T1000 (cell line): ENCODE measurements at places on chromosomes 2 and 18.

DNA sequence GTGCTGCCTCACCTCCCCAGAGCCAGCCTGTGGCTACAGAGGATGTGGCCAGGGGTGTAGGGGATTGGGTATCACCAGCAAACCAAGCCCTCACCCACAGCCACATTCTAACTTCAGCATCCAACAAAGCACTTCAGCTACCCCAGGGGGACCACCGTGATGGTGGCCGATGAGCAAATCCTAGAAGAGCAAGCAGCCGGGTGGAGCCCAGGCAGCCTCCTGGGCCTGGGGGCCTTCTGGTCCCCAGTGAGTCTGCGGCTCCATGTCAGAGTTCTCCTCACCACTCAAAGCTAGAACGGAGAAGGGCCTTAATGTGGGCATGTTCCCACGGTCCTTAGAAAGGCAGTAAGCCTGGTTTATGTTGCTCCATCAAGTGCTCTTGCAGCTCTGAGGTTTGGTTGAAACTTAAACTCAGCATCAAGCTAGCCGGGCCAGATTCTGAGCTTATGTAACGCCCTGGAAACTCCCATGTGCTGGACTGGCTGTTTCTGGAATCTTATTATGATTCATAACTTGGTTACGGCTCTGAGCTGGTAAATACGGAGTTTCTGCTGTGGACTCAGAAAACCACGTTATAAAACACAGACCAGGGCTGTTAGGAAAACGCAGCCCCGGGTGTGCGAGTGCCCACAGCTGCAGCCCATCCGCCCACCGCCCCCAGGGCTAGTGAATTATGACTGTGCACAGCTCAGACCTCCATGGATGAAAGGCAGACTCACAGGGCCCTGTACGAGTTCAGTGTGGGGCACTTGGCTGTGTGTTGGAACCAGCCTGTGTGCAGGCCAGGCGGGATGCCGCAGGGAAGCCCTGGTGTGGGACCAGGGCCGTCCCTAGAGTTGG lies 99.8 kb downstream of the SEPTIN10 start:
- DNase-seq: peak; percentile 15

DNA sequence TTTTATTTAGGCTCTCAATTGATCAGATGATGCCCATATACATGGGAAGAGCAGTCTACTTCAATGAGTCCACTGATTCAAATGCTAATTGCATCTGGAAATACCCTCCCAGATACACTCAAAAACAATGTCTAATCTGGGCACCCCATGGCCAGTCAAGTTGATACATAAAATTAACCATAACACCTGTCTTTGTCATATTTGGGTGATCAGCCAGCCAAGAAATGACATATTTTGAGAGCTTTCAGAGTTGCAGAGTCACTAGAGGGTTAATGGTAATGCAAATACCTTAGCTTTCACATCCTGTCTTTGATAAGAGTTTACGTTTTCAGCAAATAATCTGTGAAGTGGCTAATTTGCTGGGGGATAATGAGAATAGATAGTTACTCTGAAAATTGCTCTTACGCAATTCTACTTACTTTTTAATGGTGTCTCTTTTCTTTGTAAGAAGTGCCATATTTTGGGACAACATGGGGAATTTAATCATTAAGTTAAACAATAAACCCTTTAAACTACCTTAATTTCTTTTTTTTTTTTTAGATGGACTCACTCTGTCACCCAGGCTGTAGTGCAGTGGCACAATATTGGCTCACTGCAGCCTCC lies 49.1 kb downstream of the CCDC195 start:
- no peak for DNase-seq

DNA sequence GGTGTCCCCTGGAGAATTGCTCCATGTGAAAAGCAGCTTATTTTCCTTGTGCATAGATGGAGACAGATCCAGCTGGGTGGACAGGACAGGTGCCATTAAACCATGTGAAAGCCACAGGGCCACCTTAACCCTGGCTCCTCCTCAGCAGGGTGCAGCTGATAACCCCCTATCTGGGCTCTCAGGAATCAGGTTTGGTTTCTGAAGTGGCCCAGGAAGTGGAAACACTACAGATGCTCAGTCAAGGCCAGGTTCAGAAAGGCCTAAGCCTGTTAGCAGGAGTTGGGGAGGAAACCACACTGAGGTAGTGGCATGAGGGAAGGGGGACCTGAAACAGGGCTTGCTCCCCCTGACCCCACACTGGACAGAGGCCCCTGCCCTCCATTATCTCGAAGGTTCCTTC lies 217.0 kb downstream of the SPP2 start:
- no peak for DNase-seq

GRCh38 chr2:20525041-20526035 lies 78.5 kb downstream of the RHOB start:
- DNase-seq: peak; percentile 43

- no peak for DNase-seq
Measured at GRCh38 chr18:7824970-7825369, 257.9 kb downstream of the PTPRM start.

DNA sequence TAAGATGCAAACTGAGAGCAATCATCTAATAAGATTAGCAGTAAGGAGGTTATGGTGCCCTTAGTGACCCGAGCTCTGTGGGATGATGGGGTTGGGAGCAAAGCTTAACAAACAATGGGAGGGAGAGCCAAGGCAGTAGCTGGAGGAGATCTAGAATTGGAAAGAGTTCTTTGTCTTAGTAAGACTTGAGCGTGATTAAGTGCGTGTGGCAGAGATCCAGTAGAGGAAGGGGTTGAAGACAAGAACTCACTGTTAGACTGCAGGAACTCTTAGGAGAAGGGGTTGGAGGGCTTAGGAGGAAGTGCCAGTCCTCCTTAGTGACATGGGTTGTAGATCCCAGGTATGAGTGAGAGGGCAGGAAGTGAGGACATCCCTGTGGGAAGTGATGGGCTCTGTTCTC lies 184.7 kb downstream of the GFPT1 start:
- DNase-seq: no peak

GRCh38 chr2:2587354-2587753 lies 256.3 kb upstream of the MYT1L start:
- DNase-seq: no peak

DNA sequence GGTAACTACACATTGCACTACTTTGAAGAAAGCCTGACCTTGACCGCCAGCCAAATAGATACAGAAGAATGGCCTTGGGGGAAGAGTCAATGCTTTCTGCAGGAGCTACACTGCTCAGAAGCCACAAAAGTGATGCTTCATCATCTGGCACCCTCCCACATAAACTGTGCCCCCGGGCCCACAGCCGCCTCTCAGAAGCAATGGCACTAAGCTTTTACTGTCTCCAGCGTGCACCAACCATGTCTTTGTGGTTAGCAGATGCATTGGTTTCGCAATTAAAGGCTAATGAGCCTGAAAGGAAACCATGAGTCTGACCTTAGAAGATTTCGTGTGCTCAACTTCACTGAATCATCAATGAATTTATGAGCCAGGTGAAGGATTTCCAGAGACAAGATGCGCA lies 209.4 kb upstream of the TRIB2 start:
- DNase-seq: peak; percentile 90

DNA sequence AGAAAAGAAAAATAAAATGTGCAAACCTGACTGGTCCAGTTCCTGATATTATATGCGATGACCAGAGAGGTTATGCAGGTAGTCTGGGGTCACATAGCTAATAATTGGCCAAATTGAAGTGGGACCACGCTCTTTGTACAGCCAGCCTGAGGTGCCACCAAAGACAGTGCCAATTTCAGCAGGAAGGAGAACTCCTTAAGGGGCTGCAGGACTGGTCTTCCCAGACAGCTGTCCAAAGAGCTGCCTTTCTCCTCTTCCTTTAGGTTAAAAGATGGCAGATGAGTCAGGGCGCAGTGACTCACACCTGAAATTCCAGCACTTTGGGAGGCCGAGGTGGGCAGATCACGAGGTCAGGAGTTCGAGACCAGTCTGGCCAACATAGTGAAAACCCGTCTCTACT lies 95.5 kb downstream of the ACKR3 start:
- no peak for DNase-seq

GRCh38 chr18:54671291-54671881 lies 80.3 kb downstream of the DYNAP start:
- DNase-seq: no peak

DNA sequence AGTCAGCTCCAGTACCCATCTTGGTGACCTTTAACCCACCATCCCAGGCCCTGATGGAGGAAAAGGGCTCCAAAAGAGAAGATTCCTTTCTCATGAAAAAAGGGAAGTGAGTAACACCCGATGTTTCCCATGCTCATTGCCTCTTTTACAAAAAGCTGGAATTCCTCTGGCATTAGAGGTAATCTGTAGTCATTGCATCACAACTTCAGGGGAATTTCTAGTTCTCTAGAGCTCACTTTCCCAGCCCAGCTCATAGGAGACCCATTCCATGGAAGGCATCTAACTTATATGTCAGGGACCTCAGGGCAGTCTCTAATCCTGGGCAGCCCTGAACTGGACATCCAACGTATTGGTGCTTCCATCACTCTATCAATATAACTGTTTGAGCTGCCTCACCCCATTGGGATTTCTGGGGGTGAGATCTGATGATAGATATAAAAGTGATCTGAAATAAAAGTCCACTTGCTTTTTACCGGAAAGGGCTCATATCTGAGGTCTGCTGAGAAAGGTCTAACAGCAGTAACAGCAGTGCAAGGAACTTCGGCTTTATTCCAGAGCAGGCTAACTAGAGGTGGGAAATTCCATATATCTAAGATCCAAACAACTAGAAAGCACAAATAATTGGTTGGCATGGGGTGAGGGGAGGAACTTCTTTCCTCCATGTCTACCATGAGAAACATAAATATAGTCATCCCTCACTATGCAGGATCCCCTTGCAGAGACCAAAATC lies 106.1 kb downstream of the ETAA1 start:
- DNase-seq: no peak

DNA sequence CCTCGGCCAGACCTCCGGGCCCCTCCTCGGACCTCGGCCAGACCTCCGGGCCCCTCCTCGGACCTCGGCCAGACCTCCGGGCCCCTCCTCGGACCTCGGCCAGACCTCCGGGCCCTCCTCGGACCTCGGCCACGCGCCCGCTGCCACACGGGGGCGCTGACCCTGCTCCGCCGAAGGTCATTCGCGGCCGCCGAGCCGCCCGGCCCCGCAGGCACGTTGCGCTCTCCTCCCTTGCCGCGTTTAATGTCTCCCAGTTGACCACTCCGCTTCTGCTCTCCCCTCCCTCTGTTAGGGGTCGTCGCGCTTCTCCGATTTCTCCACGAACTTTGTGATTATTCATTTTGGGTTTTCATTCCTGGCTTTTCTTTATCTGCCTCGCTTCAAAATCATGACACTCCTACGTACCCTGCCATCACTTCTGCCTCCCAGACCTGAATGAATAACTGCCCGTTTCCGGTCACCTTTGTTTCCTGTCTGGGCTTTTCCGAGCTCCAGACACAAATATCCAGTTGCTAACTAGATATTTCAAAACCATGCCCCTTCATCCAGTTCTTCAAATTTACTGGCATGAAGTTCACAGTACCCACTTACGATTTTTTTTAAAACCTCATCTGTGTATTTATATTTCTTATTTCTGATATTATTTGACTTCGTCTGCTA lies 14.8 kb upstream of the COLEC12 start:
- no peak for DNase-seq

- no peak for DNase-seq
Measured at GRCh38 chr2:146579147-146579930, 1265.5 kb upstream of the ACVR2A start.

DNA sequence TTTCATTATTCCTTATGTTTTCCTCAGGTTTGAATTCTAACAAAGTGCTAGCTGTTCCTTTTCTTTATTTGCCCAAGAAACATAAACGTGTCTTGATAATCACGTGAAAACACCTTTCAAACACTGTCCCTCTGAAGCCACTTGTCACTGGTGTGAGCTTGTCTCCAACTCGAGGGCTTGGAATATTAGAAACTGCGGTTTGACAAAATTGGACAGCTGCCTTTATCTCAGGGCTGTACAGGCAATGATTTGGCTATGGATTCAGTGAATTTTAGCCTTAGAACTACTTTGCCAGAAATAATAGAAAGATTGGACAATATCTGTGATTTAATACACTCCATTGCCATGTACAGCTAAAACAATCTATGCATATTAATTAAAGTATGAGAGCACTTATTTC lies 763.0 kb upstream of the ACVR2A start:
- no peak for DNase-seq

- no peak for DNase-seq
Measured at GRCh38 chr2:54446122-54446521, 10.0 kb upstream of the SPTBN1 start.

DNA sequence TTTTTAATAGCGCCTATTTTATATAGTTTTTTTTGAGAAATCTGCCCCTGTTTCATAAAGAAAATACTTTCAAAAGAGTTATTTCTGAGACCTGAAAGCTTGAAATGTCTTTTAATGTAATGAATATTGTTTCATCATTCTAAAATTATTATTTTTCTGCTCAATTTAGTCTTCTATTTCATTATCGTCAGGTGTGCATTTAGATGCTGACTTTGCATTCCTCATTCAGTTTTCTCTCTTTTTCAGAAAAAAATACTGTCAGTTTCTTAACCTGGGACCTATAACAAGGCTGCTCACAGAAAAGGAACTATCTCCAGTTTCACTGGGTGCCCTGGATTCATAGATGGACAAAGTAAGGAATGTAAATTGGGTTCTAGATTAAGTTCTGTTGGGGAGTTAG lies 1631.7 kb downstream of the SUCLG1 start:
- DNase-seq: no peak

- DNase-seq: no peak
Measured at GRCh38 chr2:29841386-29842004, 79.9 kb downstream of the ALK start.

- no peak for DNase-seq
Measured at GRCh38 chr2:238299803-238300202, 11.4 kb upstream of the PER2 start.

DNA sequence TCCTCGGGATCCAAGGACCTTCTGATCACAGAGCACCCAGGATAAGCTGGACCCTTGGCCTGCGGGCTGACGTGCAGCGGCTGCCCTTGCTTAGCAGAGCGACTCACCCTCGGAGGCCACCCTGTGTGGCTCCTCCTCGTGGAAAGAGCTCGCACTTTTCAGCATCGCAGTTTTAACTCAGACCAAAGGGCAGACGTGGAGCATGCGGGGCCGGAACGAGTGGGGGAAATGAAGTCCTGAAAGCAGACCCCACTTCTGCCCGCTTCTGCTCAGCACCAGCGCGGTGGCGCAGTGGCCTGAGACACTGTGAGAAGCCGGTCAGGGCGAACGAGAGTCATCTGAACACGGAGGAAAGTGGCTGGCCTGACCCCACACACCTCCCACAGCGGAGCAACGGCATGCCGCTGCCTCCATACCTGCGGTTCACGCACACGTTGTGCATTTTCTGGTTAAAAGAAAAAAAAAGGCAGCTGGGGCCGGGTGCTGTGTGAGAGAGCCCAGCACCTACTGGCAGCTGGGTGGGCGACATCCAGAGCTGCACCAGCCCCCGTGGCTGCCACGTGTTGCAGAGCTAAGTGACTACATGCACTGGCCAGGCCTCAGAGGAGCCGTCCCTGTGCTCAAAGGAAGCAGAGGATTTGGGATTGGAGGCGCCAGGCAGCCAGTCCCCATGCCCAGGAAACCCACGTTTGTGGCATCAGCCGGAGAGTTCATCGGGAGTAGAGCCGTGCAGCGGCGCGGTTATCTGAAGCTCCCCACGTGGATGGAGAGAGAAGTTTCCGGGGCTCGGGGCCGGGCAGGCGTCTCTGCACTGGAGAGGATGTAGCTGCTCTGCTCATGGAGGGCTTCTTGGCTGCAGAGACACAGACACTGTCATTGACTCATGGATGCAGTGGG lies 89.7 kb downstream of the USP40 start:
- DNase-seq: no peak
